ENCODE measurements at places on chromosomes 11 and 22. TPM values are rescaled to one million over a fixed set of nuclear protein-coding genes. Genes with fewer than 3 reads are reported as not detected.

CSRP3 gene
- 323 TPM for polyA plus RNA-seq

- peak; percentile 76 for DNase-seq
These were observed 63.0 kb downstream of the PPFIBP2 start for GRCh38 chr11:7576726-7577290.

DNA sequence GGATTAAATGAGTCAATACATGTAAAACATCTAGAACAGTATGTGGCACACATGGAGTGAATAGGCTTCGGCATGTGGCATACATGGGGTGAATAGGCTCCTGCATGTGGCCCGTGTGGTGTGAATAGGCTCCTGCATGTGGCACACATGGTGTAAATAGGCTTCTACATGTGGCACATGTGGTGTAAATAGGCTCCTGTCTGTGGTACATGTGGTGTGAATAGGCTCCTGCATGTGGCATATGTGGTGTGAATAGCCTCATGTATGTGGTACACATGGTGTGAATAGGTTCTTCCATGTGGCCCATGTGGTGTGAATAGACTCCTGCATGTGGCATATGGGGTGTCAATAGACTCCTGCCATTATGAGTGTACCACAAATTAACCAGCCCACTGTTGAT lies 219.1 kb upstream of the KIRREL3 start:
- no peak for DNase-seq

GRCh38 chr11:5737670-5738392 lies 1.6 kb downstream of the OR56B1 start:
- no peak for DNase-seq

DNA sequence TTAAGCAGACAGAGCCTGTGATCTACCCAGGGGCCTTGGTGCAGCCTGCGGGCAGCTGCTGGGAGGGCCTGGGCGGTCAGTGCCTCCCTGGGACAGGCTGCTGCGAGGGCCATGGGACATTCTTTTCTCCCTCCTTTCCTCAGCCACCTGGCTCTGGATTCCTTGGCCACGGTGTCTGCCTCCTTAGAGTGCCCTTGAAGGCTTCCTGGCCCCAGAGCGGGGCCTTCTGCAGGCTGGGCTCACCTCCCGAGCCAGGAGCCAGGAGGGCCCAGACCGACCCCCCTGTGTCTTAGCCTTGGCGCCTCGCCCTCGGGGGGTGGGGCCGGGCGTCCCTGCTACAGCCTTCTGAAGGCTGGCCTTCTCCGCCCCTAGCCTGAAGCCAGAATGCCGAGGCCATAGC lies 231.2 kb downstream of the TBC1D22A start:
- DNase-seq: no peak

GRCh38 chr22:25048659-25049647 lies 96.4 kb downstream of the KIAA1671 start:
- peak; percentile 58 for DNase-seq
